Kasumi-1 (cell line): ENCODE measurements at places on chromosomes 3 and 15.

- no peak for DNase-seq
Measured at GRCh38 chr15:51060030-51060673, 34.6 kb downstream of the TNFAIP8L3 start.

- DNase-seq: no peak
Measured at GRCh38 chr3:34001022-34001421, 202.6 kb downstream of the PDCD6IP start.

- no peak for DNase-seq
Measured at GRCh38 chr3:142963234-142963515, 299 bp downstream of the PAQR9 start.

DNA sequence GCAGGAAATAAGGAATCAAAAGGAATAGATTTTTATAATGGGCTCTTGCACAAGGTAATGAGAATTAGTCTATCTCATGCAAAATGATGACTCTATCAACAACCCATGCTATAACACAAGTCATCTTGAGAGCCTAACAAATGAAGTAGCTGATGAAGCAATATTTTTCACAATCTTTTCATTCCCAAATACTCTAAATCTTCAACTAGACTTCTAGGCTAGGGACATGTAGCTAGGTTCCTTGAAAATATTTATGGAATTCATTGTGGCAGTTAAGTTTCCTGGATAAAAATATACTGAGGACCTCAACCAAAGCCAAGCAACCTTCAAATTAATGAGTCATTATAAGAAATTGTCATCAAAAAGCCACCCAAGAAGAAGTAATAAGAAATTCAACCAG, 55.4 kb downstream of the DCBLD2 start:
- DNase-seq: no peak

DNA sequence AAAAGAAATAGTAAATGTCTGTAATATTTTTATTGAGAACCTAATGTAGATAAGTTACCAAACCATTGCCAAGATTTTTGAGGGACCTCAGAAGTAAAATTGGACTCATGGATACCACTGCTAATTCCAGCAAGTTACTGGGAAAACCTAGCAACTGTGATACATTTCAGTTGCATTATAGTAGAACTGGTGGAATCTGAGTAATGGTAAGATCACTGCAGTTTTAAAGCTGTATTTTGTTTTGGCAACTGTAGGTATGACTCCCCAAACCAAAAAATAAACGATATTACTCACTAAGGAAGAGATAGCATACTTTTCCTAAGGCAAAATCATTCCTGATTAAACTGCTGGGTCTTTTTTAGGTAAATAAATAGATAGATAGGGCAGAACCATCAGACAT, 54.0 kb downstream of the ARMC8 start:
- DNase-seq: no peak

GRCh38 chr3:190492129-190492528, 21.8 kb upstream of the IL1RAP start:
- DNase-seq: no peak
